ENCODE measurements at places on chromosomes 5 and 9.
A peak's percentile ranks its signal among the peaks of the same experiment; 100 is the strongest.

- no peak for DNase-seq
Observed at GRCh38 chr5:115343855-115344254, 47.4 kb upstream of the CCDC112 start.

GRCh38 chr9:127415657-127416056 lies 8.5 kb upstream of the ZNF79 start:
- DNase-seq, result no peak

GRCh38 chr5:157827423-157827822 lies 31.5 kb downstream of the CLINT1 start:
- DNase-seq, result no peak

DNA sequence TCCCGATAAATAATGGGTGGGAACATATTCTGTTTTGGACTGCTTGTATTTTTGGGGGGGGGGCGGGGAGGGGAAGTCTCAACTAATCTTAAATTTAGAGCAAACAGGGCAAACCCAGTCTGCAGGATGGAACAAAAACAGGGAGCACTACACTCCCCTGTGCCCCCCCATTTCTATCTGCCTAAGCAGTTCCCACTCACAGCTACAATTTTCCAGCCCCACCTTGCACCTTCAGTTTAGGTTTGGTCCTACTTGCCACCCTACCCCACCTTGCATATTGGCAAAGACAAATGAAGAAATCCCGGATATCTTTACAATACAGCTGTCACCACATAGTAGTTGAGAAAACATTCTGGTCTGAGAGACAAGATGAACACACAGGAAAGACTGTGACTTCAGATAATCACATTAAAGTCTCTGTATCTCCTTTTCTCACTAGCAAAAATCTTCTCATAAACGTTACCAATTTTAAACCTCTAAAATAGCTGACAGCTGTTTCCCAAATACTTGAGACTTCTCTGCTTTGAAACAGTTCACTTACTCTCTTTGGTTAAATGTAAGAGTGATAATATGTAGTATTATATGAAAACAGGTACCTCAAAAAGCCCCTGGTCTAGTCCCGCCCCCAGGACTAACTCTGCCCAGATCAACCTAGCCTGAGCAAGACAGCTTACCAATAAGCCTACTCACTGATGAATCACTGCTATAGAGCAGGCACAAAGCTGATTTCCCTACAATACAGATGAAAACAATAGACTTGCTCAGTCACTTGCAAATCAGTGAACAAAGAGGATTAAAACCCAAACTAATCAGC lies 5.2 kb upstream of the RAPGEF6 start:
- DNase-seq, result peak; percentile 63
